AG08396 (cell line): ENCODE measurements at places on chromosomes 3 and 15.

DNA sequence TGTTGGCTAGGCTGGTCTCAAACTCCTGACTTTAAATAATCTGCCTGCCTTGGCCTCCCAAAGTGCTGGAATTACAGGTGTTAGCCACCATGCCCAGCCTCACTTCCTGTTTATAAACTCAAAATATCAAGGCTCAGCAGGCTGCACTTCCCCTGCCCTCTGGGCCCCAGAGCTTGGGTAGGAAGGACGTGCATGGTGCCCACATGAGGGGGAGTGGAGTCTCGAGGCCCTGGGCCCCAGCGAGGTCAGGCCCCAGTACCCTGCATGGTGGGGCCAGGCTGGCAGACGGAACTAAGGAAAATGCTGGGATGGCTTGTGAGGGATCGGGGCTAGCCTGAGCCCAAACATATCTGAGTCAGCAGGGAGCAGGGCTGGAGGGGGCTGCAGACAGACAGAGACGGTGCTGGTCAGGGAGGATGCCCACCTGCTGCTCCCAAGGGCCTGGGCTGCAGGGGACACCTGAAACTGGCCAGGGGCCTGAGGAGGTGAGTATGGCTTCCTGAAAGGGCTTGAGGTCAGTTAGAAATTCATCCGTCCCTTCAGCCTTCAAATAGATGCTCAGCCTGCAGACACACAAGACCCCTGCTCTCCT is 5.1 kb downstream of the SPTBN5 start:
- DNase-seq = no peak

GRCh38 chr15:91555312-91555711 is 298.2 kb upstream of the SLCO3A1 start:
- DNase-seq = no peak

- no peak for DNase-seq
Measured at GRCh38 chr3:30131191-30131590, 475.2 kb upstream of the TGFBR2 start.

DNA sequence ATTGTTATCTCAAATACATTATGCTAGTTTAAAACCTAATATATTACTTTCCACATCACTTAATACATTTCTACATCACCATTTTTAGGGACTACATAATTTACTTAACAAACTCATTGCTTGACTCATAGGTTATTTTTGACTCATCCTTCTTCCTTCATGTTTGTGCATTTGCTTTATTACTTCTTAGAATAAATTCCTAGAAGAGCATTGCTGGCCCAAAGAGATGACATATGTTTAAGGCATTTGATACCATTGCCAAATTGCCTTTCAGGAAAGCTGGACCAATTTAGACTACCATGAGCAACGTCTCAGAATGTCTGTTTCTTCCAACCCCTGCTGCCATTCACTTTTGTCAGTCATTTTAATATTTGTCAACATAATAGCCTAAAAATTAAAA is 905.8 kb downstream of the IGSF11 start:
- peak; percentile 12 for DNase-seq

GRCh38 chr3:118943597-118943996 is 91.0 kb downstream of the IGSF11 start:
- no peak for DNase-seq

DNA sequence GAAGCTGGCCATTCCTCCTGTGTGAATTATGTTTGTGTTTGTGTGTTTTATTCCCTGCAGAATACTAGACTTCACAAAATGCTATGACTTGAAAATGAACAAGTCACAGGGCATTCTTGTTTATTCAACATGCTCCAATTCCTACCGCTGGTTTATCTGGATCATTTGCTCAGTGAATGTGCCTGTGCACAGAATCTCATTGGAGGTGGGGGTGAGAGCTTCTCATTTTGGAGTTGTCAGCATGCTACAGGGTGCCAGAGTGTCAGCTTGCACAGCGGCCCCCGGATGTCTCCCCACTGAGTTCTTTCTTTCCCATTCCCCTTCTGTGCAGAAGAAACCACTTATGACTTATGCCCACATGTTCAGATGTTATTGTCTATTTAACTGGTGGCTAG is 428.7 kb downstream of the ROBO2 start:
- DNase-seq = no peak

- no peak for DNase-seq
Measured at GRCh38 chr3:126857928-126858327, 125.0 kb upstream of the PLXNA1 start.

- DNase-seq = no peak
Measured at GRCh38 chr15:68445351-68445750, 13.4 kb upstream of the ITGA11 start.

DNA sequence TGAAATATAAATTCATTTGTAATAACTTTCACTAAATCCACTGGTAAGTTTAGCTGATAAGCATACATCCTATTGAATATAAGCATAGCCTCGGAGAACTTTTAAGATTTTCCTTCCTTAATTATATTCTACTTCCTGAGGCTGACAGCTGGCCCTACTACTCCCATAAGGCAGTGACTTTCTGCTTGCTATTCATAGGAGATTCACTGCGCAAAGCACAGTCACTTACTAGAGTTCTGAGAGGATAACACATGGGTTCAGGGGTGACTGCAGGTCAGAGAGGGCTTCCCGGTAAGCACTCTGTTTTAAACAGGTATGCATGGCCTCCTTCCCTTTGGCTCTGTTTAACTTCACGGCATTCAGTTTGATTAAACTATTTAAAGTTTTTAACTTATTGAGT is 75.8 kb downstream of the FAIM start:
- no peak for DNase-seq

DNA sequence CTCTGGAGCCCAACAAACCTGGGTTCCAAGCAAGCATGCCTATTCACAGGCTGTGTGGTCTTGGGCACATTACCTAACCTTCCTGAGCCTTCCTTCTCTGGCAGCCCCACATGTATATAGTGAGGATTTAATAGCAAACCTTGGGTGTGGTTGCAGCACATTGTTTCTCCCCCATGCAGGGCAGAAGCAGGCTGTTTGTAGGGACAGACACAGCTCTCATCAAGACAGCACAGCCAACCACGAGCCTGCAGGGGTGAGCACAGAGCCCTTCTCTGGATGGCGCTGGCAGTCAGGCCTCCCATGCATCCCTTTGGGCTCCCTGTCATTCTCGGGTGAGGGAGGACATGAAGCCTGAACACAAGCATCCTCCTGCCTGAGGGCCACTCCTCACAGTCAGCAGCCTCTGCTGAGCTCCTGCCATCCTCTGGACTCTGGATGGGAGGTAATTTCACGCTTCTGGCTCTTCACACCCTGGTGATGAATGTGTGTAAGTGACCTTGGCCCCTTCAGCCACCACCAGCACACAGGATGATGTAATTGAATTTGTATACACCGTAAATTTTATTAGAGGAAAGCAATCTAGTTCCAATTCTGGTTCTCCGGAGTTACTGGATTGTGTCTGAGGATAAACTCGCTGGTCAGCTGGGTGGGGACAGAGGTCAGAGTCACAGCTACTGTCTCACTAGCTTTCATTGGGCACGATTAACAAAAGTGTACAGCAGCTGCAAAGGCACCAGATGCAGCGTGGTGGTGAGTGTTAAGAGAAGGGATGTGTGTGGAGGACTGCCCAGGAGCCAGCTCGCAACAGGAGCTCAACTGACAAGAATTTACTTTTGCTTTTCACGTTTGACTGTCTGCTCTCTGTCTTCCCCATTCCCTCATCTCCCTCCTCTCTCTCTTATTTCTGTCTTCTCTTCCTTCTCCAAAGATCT is 118.1 kb downstream of the CLSTN2 start:
- DNase-seq = no peak

DNA sequence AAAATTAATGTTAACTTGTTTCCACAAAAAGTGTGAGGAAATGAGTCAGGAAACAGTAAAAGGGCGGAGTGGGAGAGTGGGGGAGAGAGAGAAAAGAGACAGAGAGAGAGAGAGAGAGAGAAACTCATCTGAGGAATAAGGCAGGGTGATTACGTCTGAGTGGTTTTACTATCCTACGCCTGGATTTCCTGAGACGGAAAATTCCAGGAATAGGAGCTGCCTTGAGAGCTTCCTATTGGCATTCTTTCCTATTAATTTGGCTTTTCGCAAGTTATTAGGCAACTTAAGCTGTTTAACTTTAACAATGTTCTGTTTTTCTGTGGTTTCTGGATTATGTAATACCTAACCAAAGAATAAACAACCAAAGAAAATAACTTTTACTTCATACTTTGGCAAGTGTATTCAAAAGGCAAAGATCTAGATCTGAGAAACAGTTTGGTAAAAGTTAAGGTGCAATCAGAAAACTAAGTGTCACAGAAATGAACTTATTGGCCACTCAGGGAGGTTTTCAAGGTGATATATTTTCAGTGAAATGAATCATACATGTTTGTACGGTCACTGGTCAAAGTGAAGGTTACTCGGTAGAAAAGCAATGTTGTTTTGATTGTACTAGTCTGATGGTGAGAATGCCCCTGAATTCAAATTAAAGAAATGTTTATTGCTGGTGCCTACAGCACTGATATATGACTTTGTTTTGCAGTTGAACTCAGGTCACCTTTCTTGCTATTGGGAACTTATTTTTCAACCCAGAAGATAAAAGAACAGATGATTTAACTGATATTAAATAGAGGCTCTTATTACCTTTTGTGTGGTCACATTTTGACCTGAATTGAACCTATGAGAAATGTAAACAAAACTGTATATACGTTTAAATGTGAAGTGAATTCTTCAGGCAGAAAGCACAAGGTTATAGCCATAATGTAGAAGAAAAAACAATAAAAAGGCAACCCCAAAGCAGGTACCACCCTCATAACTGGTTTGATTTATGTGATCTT is 39.9 kb upstream of the TNFSF10 start:
- DNase-seq = peak; percentile 5

- DNase-seq = peak; percentile 83
Measured at GRCh38 chr3:169661361-169662131, 2.0 kb downstream of the MECOM start.

GRCh38 chr15:80791004-80791403 is 11.8 kb downstream of the CEMIP start:
- no peak for DNase-seq

DNA sequence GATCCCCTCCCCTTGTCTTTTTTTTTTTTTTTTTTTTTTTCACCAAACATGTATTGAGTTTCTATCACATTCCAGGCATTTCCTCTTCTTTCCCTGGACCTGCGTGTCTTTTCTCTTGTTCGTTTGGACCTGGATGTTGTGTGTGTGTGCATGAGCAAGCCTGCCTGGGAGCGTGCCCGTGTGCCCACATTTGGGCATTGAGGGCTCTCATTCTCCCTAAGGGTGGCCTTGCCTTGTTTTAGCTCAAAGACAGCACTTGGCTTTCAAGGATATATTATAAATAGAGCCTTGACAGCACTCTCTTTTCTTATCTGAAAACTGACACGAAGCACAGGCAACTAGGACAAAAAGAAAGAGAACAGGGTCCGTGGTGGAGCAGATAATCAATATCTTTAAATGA is 39.0 kb upstream of the SLC25A26 start:
- DNase-seq = no peak

DNA sequence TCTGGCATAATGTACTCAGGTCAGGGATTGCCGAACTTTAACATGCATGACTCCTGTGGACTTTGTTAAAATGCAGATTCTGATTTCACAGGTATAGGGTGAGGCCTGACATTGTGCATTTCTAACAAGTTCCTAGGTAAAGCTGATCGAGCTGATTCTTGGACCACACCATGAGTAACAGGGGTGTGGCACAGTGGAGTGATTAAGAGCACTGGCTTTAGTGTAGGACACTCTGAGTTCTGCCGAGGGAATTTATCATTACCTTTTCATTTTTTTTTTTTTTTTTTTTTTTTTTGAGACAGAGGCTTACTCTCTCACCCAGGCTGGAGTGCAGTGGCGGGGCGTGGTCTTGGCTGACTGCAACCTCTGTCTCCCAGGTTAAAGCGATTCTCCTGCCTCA is 169.3 kb downstream of the ADAMTS9 start:
- DNase-seq = no peak

DNA sequence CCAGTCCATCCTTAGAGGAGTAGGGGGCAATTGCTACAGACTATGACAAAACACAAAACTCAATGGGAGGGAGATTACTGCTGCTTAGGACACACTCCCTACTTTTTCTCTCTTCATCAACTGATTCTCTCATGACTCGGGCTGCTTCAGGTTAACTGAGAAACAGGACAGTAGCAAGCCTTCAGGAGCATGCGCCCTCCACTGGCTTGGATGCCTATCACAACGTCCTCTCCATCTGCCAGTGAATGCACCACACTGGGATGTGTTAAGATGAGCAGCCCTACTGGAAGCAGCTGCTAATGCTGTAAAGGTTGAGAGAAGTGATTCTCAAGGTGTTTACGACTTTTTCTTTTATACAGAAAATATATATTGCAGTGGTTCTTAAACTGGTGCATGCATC is 542.3 kb downstream of the EDEM1 start:
- DNase-seq = no peak

DNA sequence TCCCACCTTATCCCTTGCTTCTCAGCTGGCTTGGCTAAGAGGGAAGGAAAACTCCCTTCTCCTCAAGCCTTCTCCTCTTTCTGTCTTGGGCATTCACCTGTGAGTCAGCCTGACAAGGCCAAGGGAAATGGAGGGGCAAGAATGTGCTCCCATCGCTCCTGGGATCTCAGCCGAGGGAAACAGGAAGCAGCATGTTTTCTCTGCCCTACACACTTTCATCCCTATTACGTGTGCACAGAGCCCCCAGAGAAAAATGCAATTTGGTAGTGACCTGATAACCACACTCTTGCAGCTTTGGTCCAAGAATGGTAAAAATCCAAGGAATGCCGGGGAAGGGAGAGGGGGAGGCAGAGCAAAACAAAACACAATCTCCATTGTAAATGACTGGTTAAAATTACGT is 32.9 kb upstream of the MTMR10 start:
- DNase-seq = peak; percentile 85

DNA sequence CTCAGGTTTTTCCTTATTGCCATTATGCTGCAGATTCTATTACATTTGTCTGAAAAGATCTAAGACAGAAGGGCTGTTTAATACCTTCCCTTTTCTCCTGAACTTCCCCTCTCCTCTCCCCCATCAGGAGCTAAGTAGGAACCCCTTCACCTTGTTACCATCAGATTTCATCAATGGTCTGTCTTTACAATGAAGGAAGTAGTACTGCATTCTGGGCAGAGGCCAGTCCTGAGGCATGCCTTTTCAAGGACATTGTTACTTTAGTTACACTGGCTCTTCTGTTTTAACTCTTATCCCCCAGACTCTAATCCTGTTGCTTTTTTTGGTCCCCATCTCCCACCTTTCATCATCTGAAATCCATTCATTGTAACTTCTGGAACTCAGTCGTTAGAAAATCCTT is 8.1 kb downstream of the CTNNB1 start:
- DNase-seq = no peak

GRCh38 chr3:73753985-73754384 is 129.2 kb upstream of the PDZRN3 start:
- no peak for DNase-seq

- no peak for DNase-seq
Measured at GRCh38 chr15:65381445-65382145, 3.8 kb upstream of the IGDCC3 start.

GRCh38 chr15:96324192-96324895 is 6.2 kb upstream of the NR2F2 start:
- no peak for DNase-seq

- DNase-seq = peak; percentile 24
Measured at GRCh38 chr15:35038626-35039451, 46.3 kb downstream of the NANOGP8 start.
